ENCODE measurements at places on chromosomes 12 and 14.
A peak's percentile ranks its signal among the peaks of the same experiment; 100 is the strongest.

GRCh38 chr12:63075376-63076060 lies 75.5 kb downstream of the AVPR1A start:
- DNase-seq = no peak

DNA sequence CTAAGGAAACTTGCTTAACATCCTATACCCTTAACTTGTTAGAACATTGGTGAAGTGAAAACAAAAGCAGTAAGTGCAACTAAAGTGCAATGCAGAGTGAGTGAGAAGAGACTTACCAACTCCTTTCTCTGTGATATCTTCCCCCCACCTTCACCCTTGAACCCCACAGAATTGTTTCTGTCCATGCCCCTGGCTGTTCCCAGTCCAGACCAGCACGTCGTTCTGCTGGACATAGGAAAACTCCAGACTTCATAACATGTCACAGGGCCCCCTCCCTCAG lies 91.9 kb downstream of the DAD1 start:
- DNase-seq = no peak

DNA sequence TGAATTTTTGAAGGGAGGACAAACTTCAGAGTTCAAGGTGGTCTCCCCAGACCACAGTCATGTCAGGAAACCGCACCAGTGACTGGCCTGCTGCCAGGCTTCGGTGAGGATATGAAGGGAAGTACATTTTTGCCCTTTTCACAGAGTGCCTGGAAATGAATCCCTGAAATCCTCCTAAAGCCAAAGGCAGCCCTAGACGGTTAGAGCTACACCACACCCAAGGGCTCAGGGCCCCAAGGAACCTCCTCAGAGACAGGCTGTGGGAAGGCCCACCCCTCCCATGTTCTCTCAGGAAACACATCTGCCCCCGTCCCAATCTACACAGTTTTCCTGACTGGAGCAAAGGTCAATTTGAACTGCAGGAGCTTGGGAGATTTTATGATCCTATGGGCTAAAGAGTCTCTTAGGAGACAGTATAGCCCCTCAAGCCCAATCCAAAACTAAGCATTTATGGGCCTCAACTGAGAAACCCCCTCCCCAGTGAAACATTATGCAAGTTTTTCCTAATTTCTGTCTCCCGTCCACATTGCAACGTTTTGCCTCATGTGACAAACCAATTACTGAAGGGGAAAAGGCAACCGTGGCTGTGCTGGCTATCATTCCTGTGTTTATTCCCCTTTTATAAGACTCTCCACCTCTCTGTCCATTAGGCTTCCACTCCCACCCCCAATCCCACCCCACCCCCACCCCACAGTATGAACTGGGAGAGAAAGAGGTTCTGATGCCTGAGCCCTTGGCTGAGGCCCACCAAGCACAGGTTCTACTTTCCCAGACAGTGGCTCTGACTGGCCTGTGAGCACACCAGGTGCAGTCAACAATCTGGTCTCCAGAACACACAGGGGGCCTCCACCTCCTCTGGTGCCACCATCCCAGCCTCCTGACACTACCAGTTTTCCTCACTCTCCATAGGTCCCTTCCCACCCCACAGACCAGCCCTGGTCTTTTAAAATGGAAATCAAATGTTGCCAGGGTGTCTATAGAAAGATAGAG lies 9.6 kb upstream of the RNASE1 start:
- no peak for DNase-seq

GRCh38 chr14:82626156-82627066 lies 1092.8 kb upstream of the SEL1L start:
- no peak for DNase-seq

- DNase-seq = no peak
Measured at GRCh38 chr12:76936275-76937193, 57.7 kb upstream of the CSRP2 start.

GRCh38 chr12:79690142-79690637 lies 574 bp downstream of the PAWR start:
- DNase-seq = peak; percentile 25

DNA sequence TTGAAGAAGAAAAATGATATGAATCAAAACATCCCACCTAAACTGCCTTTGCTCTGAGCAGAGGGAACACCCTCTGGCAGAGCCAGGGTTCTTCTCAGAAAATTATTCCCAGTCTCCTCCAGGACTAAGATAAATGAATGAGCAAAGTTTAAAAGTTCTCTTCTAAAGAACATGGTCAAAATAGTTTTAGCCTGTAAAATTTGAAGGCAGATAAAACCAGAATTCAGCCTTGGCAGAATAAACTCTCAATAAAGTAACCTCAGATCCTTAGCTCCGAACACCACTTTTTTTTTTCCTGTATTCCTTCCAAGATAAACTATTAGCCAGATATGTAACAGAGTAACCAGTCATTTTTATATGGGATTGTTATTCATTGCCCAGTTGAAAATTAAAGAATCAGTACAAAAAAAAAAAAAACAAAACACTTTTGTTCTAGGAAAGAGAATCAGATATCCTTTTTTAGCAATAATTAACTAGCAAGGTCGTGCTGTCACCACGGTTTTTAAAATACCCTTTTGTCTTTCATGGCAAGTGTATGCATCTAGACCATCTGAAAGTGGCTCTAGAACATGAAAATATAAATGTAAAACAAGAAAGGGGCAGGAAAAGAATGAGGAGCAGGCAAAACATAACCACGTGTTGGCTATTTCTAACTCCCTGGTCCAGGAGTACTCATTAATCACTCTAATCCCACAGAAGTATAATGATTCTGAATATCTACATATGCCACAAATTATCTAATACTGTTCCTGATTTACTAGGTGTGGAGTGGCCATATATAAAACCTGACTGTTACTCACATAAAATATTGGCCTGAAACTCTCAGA lies 60.8 kb downstream of the CAPZA3 start:
- DNase-seq = peak; percentile 77
